ENCODE measurements at places on chromosomes 12 and 14. TPM values are rescaled to one million over a fixed set of nuclear protein-coding genes. Genes with fewer than 3 reads are reported as not detected.

TMTC1 gene
- 39.4 TPM for total RNA-seq

SLCO1C1 gene
- 8.8 TPM for total RNA-seq

KCNK13 gene
- total RNA-seq = 1.4 TPM

PRB2 gene
- total RNA-seq = not detected

SMIM41 gene
- not detected for total RNA-seq

COCH gene
- 37.7 TPM for total RNA-seq

MMP19 gene
- 2.3 TPM for total RNA-seq

P2RX7 gene
- 4.0 TPM for total RNA-seq
